ENCODE measurements at places on chromosomes 2 and 18.

GRCh38 chr18:51726614-51727013 is 529.1 kb upstream of the MEX3C start:
- DNase-seq, result no peak

DNA sequence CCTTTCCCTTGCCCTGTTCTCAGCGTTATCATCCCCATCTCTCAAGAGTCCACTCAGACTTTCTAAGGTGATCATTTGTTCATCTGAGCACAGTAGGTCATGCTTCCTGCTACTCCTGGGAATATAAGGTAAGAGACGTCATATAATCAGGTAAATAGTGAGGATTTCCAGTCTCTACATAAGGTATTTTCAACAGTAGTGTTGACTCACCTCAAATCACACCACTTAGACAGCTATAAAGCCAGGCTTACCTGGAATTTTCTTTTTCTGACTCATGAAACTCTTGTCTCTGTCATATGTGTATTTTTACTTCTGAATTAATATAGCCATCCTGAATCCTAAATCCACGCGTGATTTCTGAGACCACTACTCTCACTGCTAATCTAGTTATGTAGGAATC is 443.2 kb downstream of the ARHGAP15 start:
- DNase-seq, result no peak

- no peak for DNase-seq
These were observed 24.4 kb downstream of the RBMS1 start for GRCh38 chr2:160469164-160469563.

DNA sequence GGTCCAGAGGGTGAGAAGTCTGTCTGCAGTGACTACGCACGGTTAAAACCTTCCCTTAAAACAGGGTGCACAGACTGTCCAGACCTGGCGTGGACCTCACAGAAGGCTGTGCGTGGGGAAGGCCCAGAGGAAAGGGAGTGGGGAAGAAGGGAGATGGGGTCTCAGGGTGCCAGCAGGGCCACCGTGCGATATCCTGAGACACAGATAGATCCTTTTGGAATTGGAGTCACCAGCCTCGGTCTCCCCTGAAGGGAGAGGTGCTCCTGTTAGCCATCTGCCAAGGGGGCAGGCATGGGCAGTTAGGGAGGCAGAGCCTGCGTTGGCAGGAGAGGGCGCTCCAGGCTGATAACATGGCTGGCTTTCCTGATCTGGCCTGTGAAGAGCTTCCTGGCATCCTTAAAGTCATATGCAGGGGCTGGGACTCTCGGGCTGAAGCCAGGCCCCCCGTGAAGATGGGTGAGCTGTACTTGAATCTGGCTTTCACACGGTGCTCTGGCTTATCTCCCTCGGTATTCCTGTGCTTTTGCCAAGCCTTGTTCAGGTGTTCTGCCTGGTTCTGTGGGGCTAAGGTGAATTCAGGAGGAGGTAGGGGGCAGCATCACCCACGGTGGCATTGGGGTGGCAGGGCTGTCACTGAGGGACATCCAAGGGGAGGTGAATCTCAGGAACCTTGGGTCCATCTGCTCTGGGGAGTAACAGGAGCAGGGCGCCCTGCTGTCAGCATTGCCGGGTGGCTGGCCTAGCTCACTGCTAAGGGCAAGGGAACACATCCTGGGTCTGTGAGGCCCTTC is 107.2 kb upstream of the SMAD2 start:
- DNase-seq, result no peak

DNA sequence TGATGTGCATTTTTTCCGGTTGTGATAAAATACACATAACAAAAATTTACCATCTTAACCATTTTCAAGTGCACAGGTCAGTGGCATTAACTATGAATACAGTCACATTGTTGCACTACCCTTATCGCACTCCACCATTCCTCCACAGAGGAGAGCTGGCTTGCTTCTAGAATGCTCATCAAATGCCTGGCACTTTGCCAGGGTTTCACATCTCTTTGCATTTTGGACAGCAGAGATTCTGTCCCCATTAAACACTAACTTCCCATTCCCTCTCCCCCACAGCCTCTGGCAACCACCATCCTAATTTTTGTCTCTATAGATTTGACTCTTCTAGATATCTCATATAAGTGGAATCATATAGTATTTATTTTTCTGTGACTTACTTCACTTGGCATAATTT is 165.0 kb downstream of the ASB1 start:
- DNase-seq, result no peak

DNA sequence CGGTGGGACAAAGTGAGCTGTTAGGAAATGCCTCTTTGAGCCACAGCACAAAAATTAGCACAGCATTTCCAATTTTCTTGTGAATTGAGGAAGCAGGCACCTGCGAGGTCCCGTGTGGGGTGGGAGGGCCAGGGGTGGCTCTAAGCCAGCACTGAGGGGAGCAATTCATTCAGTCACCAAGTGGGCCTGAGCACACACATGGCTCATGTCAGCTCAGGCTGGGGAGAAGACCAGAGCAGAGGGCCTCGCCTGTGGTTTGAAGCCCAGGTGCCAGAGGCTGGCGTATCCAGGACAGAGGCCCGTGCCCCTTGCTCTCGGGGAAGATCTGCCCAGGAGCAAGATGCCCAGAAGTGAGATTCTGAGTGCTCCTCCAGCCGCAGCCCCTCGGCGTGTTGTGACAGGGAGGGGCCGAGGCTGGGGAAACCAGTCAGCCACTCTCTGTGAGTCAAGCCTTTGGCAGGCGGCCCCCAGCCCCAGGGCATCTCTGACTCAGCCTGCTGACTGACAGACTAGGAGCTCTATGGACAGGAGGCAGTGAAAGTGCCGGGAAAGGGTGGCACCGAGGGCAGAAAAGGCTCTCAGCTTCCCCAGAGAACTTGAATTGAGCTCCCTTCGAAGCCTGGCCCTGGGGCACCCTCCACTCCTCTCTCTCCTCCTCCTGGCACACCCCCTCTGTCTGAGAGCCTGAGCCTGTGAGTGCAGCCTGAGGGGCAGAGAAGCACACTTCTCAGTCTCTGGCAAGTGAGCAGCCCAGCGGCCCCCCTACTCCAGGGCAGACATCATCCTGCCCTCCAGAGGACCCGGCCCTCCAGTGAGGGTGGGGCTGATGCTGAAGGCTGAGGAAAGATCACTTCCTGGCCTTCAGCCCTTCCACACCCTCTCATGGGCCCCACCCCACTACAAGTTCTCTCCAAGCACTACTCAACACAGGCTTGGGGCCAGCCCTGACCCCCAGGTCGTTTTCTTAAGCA is 32.3 kb downstream of the CYP26B1 start:
- peak; percentile 85 for DNase-seq

DNA sequence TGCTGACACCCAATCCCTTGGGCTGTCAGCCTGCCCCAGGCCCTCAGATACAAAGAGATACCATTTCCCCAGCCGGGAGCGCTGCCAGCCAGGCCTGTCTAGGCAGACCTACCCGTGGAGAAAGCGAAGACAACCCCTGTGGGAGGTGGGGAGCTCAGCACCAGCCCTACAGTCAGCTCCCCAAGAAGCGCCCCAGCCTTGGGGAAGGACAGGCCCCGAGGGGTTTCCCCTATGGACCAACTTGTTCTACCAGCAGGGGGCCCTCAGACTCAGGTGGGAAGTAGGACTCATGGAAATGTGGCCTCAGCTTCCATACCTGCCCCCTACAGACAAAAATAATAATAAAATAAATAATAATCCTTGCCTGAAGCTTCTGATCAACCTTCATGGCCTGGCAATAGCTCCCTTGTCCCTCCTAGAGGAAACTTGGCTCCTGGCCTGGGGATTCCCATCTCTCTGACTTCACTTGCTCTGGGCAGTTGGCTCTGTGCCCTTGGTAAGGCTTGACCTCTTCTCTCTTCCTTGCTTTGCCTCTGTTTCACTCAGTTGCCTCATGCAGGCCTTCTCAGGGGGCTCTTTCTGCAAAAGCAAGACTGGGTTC is 7.0 kb downstream of the SLC35F6 start:
- peak; percentile 96 for DNase-seq

- DNase-seq, result no peak
These were observed 38.6 kb downstream of the AGFG1 start for GRCh38 chr2:227510620-227510958.

DNA sequence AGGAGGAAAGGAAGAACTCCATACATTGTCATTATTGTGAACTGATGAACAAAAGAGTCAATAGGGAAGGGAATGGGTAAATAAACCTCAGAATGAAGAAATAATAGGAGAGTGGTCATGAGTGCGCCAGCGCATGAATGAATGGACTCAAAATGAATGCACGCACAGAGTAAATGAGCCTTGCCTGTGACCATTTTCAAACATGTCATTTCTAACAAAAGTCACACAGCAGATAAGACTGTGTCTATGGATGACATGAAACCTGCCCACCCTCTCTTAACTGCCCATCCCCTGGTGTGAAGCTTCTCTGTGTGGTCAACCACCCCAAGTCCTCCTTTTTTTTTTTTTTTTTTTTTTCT is 121.1 kb upstream of the TEX51 start:
- no peak for DNase-seq

- no peak for DNase-seq
These were observed 115.2 kb downstream of the TPO start for GRCh38 chr2:1528273-1529064.

DNA sequence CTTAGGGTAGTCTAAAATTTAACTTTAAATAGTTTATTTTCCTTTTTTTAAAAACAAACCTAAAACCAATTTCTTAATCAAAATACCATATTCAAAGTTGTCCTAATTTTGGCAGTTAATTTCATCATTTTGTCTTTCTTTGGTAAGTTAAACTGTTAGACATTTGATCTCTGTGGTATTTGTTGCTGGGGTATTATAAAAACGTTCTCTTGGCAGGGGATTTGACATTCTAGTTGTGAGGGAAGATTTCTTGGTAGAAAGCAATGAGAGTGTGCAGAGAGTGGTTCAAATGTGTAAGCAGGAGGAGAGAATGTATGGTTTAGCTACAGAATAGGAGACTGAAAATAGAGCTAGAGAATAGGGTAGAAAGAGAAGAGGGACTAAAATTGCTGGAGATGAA is 14.6 kb downstream of the GULP1 start:
- no peak for DNase-seq

- DNase-seq, result no peak
These were observed 11.3 kb upstream of the GRP start for GRCh38 chr18:59208602-59209125.

DNA sequence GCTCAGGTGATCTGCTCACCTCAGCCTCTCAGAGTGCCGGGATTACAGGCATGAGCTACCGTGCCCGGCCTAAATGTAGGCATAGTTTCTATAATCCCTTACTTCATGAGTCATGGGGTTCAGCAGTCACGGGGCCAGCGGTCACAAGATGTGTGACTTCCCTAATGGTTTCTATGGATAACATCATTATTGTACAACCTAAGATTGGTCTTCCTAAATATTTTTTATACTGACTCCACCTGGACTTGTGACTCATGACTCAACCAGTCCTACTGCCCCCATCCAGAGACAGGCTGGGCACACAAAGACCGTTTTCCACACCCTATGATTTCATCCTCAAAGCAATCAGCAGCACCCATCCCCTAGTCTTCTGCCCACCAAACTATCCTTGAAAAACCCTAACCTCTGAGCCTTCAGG is 15.9 kb downstream of the FAM210A start:
- DNase-seq, result no peak

- no peak for DNase-seq
These were observed 174.0 kb upstream of the SESTD1 start for GRCh38 chr2:179438654-179439053.

DNA sequence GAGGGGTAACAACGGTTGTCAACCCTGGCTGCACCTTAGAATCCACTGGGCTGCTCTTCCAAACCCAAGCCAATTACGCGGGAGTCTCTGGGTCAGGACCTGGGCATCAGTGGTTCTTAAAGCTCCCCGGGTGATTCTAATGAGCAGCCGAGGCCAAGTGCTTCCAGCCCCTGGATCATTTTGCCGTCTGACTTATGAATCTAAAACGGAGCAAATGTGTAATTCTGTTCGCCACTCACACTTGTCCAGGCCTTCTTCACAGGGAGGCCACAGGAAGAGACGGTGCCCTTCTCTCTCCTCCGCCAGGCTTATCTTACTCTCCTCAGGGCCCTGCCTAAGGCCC is 78.5 kb downstream of the MCFD2 start:
- DNase-seq, result no peak

DNA sequence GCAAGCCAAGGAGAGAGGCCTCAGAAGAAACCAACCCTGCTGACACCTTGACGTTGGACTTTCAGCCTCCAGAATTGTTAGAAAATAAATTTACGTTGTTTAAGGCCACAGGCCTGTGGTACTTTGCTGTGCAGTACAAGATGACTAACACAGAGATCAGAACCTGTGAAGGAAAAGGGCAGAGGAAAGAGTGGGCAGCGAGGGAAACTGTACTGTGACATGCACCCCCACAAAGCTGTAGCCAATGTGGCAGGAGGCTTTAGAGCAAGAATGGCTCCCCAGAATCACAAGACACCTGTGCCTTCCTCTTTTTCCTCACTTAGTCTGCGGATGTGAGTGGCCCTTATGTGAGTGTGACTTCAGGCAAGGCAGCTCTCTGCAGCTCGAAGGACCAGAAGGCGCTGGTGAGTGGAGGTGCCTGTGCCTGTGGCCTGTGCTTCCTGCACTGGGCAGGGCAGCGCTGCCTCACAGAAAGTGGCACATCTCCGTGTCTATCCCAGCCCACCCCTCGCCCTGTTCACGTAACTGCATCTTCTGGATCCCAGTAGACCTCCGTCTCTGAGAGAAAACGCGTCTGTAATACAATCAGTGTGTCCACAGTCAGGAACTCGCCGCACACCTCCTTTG is 89.5 kb downstream of the MRPS9 start:
- DNase-seq, result no peak

Measured in fibroblast of the conjunctiva (primary cell).